Hematopoietic multipotent progenitor cell treated with erythropoietin and hydrocortisone succinate and interleukin-3 and kit ligand, for 15 days (in vitro differentiated cells): ENCODE measurements at places on chromosomes 6 and 20.

- no peak for DNase-seq
These were observed 125.0 kb downstream of the ZMYND8 start for GRCh38 chr20:47231382-47232039.

GRCh38 chr6:144134737-144135136, 15.6 kb upstream of the STX11 start:
- DNase-seq, result no peak

GRCh38 chr6:163180874-163181541, 233.5 kb upstream of the QKI start:
- no peak for DNase-seq

DNA sequence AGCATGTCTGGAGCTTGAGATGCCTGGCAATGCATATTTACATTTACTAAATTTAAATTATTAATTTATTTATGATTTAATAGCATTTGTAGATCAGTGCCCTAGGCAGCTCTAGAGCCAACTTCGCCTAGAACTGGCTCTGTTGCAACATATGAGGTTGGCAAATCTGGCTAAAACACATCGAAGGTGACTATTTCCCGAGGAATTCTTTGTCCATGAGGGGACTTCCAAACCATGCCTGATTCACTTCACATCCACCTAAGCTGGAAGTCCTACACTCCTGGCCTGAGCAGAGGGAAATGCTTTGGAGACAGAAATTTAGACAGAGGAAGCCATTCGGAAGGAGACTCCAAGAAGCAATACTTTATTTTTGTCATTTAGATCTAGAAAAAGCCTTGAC, 211.0 kb upstream of the ARG1 start:
- no peak for DNase-seq

DNA sequence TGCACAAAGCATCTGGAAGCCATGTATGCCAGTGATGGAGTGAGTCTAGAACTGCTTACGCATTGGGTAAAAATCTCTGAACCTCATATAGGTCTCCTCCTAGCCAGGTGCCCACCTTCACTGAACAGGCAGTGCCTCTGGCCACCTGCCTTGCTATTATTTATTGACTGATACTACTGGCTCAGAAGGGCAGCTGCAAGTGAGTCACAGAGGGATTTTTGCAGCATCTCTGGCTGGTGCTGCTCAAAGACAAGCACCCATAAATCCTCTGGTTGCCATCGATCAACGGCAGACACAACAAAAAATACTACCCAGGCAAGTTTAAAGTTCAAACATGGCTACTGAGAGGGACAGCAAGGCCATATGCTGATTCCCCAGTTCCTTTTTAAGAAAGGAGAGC, 279.4 kb downstream of the UBE3D start:
- no peak for DNase-seq

DNA sequence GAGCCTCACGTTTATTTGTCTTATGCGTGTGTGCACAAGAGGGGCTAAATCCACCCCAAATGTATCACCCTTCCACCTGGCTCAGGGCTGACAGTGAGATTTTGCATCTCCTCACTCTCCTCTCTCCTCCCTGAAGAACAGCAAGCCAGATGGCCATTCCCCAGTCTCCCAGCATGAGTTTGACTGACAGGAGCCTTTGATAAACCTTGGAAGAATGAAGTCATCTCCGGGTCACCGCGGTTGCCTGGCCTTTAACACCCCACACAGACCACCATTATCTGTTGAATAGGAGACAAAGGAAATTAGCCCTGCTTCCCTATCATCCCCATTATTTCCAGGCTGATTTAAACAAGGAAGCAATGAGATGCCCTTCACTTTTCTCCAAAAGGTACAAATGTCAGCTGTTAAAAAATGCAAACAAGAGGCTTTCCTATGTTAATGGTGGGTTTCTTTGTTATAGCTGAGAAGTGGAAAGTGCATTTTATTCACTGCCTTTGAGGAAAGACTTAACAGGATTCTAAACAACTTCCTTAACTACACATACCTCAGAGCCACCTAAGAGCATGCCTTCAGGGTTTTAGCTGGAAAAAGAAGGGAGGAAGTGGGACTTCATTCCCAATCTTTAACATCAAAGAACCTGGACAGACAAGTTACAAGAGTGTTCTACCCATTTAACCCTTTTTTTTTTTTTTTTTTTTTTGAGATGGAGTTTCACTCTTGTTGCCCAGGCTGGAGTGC, 524.8 kb upstream of the ID4 start:
- no peak for DNase-seq

GRCh38 chr20:62689861-62690260, 18.8 kb upstream of the NTSR1 start:
- no peak for DNase-seq

DNA sequence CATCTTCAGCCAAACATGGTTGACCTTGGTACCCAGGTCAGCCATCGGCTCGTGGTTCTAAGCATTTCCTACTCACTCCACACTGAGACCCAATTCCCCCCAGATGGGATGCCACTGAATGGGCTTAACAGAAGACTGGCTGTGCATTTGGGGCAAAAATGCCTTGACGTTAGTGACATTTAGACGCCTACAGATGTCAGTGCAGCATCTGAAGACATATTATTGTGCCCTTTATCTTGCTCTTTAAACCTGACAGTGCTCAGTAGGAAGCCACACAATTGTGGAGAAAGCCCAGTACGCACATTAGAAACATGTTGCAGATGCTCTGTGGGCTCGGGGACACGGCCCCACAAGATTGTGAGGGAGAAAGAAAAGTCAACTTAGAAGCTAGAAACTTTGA, 414.7 kb downstream of the PTPRT start:
- DNase-seq, result no peak

DNA sequence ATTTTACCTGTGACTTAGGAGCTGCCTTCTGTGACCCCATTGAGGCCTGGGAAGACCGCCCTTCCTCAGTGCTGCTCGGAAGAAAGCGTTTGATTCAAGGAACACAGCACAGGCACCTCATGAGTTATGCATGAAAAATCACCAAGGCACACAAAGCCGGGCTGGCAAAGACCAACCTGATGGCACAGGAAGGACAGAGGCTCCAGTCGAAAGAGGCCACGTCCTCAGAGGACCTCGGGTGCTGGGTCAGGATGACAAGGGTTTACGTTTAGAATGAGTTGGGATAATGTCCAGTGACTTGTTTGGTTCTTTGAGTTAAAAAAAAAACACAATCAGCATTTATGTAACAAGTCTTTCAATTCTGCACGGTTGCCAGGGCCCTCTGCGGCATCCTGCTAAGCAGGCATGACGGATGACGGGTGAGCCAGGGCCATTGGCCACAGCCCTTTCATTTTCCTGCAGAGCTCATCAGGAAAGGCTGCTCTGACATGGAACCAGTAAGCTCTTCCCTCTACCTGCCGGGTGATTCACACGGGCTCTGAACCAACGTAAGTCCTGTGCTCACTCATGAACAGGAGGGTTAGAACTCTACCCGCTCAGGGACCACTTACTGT, 112.8 kb downstream of the DACT2 start:
- DNase-seq, result no peak

DNA sequence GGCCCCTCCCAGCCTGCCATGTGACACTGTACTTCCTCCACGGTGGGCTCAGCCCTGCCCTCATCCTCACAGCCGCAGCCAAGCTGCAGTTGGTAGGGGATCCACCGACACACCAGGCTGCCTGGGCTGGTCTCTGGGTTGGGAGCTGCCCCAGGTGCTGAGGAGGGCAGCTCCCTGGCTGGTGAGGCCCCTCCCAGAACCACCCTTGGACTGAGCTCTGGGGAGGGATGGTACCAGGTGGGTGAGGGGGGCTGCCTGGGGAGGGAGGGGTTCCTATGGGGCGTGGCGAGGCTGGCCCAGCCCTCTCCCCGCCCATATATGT, 185 bp upstream of the TNFRSF6B start:
- no peak for DNase-seq

DNA sequence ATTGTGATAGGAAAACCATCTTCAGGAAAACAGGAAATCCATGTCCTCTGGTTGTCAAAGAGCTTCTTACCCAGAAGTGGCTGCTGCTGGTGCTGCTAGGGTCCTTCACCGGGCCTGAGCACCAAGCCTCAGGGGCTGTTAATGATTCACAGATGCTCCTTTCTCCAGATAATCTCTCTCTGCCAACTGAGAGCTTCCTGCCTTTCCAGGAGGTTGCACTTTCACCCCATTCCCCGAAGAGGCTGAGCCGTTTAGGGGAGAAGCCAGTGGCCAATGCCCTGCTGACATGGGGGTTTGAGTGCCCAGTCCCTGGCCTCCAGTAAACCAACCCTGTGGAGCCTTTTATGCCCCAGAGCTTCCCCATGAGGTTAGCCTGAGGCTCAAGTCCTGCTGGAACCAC, 122.4 kb downstream of the CBLN4 start:
- DNase-seq, result no peak

GRCh38 chr6:14924126-14925024, 321.5 kb upstream of the JARID2 start:
- no peak for DNase-seq

- DNase-seq, result no peak
These were observed 3.9 kb downstream of the PLCG1 start for GRCh38 chr20:41141153-41141815.

GRCh38 chr6:107560657-107561056, 70.7 kb downstream of the SOBP start:
- DNase-seq, result no peak

DNA sequence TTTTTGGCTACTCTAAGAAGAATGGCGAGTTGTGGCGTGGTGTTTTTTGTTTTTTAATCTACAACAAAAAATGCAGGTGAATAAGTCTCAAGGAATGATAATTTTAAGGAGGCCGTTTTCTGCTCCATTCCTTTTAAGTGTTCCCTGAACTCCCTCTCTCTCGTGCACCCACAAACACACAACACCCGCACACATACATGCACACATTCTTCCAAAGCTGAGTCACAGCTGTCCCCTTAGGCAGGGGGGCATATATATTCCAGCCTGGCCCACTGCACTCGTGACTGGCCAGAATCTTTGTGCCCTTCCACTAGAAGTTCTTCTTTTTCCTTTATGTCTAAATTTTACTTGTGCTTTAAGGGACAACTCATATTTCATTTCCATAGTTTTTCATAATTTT, 405.7 kb downstream of the LMBRD1 start:
- no peak for DNase-seq

GRCh38 chr6:57087916-57088315, 2.1 kb upstream of the ZNF451 start:
- no peak for DNase-seq

GRCh38 chr20:3165473-3166337, 6.0 kb upstream of the FASTKD5 start:
- DNase-seq, result no peak

GRCh38 chr20:57600320-57601210, 19.7 kb downstream of the ZBP1 start:
- DNase-seq, result no peak

DNA sequence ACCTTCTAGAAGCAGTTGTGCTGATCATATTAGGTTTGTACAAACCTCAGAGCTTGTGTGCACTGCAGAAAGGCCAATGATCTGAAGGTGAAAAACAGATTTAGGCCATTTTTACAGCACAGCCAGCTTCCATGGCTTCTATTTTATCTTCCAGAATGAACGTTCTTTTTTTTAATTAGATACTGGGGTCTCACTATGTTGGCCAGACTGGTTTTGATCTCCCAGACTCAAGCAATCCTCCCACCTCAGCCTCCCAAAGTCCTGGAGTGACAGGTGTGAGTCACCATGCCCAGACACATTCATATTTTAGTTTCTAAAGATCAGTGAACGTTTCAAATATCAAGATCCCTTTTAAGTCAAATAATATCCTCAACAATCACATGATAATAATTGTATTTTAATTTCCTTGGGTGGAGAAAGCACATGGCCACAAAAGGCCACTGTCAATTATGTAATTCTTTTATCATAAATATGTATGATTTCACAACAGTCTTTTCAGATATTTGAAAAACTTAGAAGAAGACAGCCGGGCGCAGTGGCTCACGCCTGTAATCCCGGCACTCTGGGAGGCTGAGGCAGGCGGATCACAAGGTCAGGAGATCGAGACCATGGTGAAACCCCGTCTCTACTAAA, 326.7 kb upstream of the JARID2 start:
- DNase-seq, result no peak

DNA sequence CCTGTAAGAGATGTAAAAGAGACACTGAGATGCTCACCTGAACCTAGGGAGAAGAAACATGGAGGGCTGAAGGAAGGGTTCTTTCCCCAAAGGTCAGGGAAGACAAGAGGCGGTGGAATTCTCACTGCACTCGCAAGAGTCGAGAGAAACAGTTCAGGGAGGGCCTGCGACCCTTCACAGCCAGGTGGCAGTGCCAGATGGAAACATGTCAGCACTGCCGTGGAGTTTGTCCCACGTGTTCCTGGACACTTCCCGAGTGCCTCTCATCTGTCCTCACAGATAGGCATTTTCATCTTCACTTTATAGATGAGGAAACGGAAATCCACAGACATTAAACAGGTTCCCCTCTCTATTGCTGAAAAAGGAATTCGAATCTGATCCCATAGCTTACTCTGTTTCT, 70.4 kb upstream of the SYNJ2 start:
- no peak for DNase-seq

DNA sequence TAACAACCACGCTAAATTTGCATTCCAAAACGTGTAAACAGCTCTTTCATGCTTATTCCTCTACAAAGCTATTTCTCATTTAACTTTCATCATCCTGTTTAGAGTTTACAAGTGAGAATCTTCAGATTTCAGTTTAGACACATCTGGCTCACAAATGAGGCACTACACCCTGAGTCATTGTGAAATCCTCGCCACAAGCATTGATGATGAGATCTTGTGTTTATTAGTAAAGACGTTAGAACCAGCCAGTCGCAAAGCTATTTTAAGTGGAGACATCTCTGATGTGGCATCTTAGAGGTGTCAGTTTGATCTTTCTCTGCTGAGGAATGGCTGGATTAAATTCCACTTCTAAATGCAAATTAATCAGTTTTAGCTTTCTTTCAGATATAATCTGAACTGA, 8.3 kb upstream of the ISM1 start:
- no peak for DNase-seq

DNA sequence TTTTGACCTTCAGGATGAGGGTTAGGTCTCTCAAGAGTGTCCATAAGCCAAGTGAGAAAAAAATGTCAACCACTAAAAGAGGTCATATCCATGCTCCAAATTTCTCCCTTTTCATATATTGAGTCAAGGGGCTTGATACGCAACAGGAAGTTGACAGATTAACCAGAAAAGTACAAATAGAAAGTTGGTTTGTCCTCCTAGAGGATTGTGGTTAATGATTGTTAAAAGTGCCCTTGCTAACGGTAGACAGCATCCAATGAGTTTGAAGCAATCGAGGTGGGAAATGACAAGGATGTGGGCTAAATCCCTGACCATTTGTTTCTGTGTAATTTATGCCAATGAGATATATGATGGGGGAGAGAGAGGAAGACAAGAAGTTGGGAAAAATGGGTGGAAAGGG, 18.1 kb upstream of the HBS1L start:
- no peak for DNase-seq

GRCh38 chr20:23604306-23604705, 1.4 kb downstream of the CST9 start:
- DNase-seq, result no peak
